ENCODE measurements at places on chromosomes 4 and X.

GRCh38 chr4:96729641-96730040, 889.7 kb downstream of the PDHA2 start:
- DNase-seq, result no peak

DNA sequence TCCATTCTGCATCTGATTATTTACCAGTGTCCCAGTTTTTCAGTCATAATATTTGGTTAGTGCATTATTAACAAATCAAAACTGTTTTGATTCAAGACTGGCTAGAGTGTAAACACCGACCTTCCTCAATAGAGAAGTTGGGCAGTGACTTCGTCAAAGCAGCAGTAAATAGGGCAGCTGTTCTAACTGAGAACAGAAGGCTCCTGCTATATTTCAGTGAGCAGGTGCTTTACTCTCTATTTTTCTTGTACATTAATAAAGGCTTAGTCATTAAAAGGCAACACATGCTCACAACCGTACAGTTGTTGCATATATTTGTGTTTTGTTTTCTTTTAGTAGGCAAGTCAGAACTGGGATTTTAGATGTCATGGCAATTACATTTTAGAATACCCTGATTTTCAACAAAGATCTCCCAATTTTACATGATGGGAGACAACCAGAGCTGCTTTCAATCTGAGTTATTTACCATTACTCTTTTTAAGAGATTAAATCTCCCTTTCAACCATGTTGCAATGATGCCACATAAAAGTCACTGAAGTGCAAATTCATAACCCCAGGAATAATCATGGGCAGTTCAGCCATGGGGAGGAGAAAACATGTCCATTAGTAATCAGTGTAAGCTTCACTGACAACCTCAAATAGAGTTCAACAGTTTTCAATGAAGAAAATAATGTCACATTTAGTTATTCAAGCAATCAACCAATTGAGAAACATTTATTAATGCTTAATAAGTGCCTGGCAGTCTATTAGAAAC, 233.3 kb downstream of the NDST4 start:
- DNase-seq, result peak; percentile 89

GRCh38 chr4:122776916-122777315, 44.4 kb downstream of the BBS12 start:
- no peak for DNase-seq

GRCh38 chr4:151049430-151049884, 34.4 kb upstream of the LRBA start:
- DNase-seq, result no peak

DNA sequence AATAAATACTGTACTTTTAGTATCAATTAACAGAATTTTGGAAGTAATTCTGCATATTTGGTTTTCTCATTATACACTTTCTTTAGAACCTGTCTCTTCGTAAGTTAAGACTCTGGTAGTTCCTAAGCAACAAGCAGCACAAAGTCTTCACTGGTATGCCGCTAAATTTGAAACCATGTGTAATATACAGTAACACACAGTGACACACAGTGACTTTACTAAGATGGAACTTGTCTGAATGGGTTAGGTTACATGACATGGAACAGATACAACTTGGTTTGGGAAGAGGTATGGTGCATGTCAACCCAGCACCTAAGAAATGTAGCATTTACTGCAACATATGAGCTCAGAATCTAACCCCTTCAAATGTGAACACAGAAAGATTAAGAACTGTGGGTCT, 83.5 kb upstream of the PRSS48 start:
- no peak for DNase-seq

DNA sequence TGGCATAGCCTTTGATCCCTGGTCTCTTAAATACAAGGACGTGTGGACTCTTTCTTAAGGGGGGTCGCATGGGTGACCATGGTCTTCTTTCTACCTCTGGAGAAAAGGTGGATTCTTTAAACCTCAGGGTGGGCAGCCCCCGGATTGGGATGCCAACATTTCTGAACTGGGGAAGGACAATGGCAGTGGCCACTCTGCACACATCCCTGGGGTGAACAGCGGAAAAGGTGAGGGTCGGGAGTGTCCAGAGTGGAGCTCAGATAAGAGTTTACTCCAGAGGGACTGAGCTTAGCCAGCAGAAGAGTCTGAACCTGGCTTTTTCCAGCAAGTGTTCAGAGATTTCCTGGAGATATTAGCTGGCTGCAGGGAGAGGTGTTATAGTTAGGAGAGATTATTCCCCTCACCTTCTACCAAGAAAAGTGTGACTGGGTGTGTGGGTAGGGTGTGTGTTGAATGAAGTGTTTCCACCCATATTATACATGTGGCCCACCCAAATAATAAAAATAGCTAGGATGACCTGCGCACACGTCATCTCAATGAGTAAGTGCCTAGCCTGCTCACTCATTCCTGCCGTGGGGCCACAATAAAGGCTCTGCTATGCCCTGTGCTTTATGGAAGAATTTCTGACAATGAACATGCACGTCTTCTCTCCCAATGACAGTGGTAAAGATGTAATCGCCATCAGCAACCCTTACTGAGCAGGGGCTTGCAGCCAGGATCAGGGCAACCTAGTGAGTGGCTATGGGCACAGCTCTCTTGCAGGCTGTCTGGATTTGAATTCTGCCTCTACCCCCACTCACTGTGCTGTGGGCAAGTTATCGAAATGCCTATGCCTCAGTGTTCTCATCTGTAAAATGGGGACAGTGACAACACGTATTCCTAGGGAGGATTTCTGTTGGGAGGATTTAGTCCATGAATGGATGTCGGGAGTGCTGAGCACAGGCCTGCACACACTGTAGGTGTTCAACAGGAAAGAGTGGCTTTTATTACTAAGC, 76.6 kb downstream of the SLC2A9 start:
- DNase-seq, result no peak

GRCh38 chr4:184751585-184751956, 17.7 kb upstream of the CENPU start:
- no peak for DNase-seq

DNA sequence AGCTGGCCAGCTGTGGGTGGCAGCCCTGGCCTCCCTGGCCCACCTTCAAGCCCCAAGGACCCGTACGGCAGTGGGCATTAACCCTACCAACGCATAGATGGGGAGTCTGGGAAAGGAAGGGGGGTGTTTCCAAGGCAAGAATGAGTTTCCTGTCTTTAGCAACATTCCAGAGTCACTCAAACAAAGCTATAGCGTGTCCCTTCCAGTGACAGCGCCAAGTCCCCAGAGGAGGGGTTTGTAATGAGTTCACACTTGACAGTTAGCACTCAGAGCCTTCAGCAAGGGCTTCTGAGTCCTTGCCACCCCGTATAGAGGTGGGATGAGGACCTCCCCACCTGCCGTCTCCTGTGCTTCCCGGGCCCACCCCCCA, 1.8 kb downstream of the BGN start:
- no peak for DNase-seq

GRCh38 chr4:114538012-114538617, 60.5 kb upstream of the UGT8 start:
- DNase-seq, result no peak

DNA sequence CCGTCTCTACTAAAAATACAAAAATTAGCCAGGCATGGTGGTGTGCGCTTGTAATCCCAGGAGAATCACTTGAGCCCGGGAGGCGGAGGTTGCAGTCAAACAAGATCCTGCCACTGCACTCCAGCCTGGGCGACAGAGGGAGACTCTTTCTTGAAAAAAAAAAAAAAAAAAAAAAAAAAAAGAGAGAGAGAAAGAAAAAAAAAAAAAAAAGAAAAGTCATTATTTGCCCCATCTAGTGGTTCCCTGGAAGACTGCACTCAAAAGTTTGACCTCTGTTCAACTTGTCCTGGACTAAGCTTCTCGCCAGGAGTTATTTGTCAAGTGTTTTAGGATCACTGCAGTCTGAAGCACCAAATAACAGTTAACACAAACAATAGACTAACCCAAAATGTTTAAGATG, 45.3 kb upstream of the KCTD8 start:
- DNase-seq, result no peak

- DNase-seq, result no peak
These were observed 23.4 kb downstream of the SUV39H1 start for GRCh38 chrX:48719958-48720357.

- no peak for DNase-seq
These were observed 157.5 kb upstream of the ATOH1 start for GRCh38 chr4:93671093-93671492.

- no peak for DNase-seq
These were observed 47.6 kb upstream of the TMEM131L start for GRCh38 chr4:153418558-153418957.

Data from NCI-H1092 treated with DMSO at 0.1 percent for 48 hours (cell line).